ENCODE measurements at places on chromosomes 13 and 19.

DNA sequence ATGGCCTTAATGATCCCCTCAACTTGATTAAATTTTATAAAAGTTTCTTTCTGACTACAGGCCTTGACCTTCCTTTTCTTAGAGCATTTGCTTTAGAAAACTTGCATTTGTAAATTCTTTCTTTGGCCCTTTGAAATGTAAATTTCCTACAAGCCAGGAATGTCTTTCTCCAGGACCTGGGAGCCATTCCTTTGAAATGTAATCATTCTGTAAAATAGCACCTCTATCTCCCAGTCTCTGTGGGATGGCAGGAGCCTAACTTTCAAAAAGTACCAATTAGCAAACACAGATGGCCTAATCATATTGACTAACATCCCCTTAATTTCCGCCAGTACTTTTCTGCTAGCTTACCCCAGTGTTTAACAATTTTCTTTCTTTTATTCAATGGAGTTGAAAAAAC lies 1394.2 kb upstream of the ATXN8OS start:
- DNase-seq = no peak

GRCh38 chr19:1169921-1170885 lies 3.9 kb downstream of the SBNO2 start:
- DNase-seq = no peak

DNA sequence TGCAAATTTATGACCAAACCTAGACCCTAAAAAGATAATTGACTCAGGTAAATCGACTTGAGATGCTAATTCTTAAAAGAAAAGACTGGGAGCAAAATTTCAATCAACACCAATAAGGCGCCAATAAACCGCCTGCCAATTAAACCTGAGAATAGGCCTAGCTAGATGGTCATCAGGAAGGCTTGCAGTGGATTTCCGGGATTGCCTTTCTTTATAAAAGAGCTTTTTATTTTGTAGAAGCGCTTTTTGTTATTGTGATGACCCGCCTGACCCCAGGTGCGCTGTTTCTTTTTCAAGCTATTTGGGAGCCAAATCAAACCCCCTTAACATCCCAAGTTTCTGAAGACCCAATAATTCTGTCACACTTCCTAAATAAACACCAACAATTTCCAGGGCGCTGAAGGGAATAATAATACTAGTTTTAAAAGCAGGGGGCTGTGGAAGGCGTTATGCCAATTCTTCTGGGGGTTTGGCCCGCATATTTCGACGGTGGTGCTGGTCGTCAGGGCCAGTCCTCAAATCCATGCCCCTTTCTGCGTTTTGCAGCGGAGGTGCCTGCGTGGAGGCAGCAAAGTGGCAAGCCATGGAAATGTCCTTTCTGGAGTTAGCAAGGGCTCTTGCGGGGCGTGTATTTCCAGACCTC lies 2.9 kb upstream of the ZIC5 start:
- no peak for DNase-seq

DNA sequence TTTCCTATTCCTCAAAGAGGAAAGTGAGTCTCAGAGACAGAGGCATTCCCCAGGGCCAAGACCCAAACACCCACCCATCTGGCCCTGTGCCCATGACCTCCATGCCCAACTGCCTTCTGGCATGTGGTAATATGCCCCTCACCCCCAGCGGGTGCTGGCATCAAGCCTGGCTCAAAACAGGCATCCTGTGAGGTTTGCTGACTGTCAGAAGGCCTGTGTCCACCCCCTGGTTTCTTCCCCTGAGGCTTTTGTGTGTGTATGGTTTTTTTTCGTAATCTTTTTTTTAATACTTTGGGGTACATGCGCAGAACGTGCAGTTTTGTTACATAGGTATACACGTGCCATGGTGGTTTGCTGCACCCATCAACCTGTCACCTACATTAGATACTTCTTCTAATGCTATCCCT lies 7.6 kb upstream of the KANK2 start:
- no peak for DNase-seq

DNA sequence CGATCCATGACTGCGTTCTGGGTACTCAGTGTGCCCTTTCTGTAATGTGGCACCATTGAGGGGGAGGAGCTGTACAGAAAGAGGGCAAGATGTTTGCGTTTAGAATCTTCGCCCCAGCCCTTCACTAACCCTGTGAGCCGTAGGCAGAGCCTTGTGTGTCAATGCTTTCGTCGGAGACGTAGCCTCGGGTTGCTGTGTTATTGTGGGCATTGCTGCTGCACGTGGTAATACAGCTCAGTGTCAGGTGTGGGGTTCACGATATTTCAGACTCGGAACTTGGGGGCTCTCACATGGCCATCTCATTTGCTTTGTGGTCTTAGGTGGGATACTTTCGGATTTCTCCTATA lies 6.1 kb downstream of the RPS9 start:
- no peak for DNase-seq
